ENCODE measurements at places on chromosomes 7 and 10.
A peak's percentile ranks its signal among the peaks of the same experiment; 100 is the strongest.

GRCh38 chr10:111525696-111526095 lies 448.9 kb downstream of the ADRA2A start:
- DNase-seq, result no peak

GRCh38 chr7:127726476-127726875 lies 74.5 kb downstream of the SND1 start:
- no peak for DNase-seq

DNA sequence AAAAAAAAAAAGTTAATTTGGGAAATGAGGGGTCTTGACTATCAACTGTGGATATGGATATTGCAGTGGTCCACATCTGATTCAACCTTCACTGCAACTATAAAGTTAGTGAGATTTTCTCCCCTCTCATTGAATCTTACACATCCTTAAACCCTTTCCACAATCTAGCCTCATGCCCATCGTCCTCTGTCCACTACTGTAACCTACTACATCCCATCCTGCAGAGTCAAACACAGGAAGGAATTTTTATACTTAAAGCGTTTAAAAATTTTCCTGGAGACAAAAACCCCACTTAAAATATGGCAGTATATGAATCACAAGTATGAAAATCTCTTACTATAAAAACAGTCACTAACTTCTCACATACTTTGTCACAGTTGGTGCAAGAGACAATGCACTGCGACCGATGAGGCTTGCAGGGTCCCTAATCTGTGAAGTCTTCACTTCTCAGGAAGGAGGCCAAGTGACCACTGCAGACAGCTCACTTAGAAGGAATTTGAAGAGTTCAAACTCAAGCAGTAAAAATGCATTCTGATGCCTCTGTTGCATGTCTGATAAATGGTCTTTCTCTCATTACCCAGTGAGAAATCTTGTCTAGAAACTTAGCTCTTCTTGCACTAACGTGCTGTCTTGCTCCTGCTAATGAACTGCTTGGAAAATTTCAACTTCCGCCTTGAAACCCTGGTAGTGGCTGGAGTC lies 50.3 kb upstream of the ST8SIA6 start:
- DNase-seq, result no peak

DNA sequence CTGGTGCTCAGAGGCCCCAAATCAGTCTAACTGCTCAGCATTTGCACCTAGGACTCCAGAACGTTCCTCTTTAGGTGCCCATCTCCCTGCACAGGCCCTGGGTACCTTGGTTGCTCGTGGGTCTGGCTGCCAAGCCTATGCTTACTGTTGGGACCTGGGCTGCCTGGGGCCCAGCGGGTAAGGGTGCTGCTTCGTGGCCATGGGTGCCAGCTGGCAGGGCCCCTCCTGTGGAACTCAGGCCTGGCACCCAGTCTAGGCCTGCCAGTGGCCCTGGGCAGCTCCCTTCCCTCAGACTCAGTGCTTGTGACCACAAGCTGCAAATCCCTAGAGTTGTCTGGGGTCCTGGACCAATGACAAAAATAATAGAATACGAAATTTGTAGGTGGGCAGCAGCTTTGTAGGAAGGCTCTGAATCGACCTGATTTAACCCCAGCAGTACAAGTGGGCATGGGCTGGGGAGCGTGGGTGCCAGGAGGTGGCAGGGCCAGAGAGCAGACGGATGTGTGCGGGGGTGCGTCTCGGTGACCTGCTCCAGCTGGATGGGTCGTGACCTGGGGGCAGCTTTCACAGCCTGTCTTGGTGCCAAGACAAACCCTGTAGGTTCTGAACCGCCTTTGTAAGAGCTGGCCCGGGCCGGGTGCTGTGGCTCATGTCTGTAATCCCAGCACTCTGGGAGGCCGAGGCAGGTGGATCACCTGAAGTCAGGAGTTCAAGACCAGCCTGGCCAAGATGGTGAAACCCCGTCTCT lies 69.7 kb downstream of the MKI67 start:
- no peak for DNase-seq

- no peak for DNase-seq
These were observed 20.3 kb upstream of the ETV1 start for GRCh38 chr7:14009453-14010418.

DNA sequence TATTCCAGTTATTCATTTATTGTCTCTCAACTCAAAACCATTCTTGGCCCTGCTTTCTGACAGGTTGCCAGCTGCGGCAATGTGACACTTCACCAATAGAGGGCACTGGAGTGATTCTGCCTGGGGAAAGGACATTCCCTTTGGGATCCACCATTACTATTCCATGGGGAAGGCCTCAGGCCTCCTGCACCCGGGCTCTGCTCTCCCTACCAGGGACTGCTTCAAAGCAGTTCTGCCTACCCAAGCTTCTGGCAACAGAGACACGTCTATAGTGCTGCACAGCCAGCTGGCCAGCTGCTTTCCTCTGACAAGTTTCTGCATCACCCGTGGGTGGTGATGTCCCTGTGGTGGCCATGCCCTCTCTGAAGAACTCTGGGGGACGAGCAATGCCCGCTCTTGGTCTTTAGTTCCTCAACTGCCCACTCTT lies 163.8 kb downstream of the ELMO1 start:
- peak; percentile 40 for DNase-seq

GRCh38 chr10:86663046-86663345 lies 5.3 kb upstream of the LDB3 start:
- no peak for DNase-seq

DNA sequence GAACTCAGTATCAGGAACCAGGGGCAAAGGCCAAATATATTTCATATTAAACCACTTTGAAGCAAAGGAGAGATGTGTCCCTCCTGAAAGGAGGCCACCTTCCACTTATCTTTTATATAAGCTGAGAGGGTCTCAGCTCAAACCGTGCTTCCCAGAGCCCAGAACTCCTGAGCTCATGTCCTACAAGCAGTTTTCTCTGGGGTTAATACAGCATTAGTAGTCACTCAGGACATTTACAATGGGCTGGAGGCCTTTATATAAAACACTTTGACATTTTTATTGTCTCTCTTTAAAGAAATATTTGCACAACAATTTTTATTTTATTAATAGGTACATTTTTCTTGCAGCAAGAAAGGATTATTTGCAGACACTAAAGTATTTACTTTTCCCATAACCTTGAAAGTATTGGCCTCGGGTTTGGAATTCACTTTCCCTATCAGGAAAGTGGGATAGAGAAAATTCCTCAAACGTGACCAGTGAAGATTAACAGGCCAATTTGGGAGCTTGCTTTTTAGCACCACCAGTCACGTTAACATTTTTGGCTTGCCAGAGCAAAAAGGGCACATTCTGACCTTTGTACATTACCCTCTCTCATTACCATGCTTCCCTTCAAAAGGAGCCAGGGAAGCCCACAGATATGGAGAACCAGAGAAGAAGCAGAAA lies 464.9 kb upstream of the NRP1 start:
- no peak for DNase-seq

DNA sequence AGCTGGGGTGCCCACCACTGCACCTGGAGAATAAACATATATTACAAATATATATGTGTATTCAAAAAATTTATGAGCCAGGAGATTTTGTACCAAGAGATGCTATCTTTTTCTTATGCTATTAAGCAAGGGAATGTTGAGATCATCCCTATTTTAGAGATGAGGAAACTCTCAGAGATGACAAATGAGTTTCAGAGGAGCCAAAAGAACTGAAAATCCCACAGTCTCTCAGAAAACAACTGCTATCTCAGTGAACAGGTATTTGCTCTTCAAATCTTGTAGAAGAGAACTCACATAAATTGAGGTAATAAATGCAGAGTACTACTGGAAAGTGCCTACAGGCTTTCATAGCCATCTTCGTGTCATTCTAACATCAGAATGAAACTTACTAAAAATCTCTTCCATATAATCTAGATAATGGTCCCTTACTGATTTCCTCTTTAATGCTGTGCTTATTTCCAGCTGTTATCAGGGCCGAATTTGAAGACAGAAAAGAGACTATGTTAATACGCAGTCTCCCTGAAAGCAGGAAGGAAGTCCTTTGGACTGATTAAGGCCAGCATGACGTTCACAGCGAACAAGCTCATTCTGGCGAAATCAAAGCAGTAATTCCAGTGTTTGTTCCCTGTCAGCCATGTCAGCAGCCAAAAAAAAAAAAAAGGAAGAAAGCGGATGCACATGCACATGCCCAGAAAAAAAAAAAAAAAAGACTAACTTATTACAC lies 29.4 kb upstream of the ANAPC16 start:
- no peak for DNase-seq

DNA sequence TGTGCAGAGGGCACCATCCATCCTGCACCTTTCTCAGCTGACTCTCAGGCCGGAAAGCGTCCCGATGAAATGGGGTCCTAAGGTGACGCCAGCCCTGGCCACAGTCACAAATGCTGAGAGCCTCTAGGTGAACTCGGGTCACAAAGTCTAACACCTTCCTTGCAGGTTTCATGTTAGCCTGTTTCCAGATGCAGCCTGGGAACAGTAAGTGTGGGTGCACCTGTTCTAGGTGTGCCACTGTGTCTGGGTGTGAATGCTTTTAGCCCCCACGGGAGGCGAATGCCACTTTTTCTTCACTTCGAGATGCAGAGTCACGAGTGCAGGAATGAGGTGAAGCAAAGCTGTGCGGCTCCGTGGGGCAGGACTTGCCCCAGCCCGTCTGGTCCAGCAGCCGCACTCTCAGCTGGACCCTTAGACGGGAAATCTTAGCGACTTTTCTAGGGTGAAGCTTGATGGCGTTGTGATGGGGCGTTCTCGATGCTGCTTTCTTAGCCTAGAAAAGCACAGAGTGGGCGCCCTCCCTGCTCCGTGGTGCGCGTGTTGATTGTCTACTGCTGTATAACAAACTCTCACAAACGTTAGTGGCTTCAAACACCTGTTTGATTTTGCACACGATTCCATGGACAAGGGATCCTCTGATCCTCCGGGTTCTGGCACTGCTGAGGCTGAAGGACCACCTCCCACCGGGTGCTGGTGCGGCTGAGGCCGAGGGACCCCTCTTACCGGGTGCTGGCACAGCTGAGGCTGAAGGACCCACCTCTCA lies 13.6 kb upstream of the VIPR2 start:
- DNase-seq, result no peak

DNA sequence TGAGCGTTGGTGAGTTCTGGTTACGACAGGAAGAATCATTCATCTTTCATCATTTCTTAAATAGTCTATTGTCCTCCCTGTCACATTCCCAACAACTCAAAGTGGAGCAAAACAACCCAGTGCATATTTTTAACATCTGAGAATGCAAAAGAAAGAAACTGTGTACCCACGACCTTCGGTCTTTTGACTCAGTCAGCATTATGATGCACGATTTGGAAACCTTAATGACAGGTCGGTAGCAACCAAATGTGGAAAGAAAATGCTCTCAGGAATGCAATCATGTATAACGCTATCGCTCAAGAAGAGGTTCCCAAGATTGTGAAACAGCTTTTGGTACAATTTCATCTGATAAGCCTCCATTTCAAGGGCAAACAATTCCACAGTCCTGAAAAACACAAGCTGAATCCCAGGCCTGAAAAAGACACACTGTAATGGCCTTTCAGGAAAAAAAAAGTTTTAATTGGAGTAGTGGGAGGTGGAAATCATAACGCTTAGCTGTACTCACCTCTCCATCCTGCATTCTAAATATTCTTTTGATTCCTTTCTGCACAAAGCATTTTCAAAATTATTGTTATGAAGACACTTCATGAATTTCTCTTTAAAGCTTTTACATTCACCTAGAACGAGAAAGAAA lies 2.6 kb downstream of the COX19 start:
- no peak for DNase-seq

GRCh38 chr10:34581801-34582532 lies 233.1 kb downstream of the PARD3 start:
- DNase-seq, result no peak

- DNase-seq, result no peak
These were observed 171.8 kb downstream of the SEMA3D start for GRCh38 chr7:85014936-85015660.

- DNase-seq, result no peak
These were observed 602.3 kb upstream of the MGMT start for GRCh38 chr10:128864554-128865295.

DNA sequence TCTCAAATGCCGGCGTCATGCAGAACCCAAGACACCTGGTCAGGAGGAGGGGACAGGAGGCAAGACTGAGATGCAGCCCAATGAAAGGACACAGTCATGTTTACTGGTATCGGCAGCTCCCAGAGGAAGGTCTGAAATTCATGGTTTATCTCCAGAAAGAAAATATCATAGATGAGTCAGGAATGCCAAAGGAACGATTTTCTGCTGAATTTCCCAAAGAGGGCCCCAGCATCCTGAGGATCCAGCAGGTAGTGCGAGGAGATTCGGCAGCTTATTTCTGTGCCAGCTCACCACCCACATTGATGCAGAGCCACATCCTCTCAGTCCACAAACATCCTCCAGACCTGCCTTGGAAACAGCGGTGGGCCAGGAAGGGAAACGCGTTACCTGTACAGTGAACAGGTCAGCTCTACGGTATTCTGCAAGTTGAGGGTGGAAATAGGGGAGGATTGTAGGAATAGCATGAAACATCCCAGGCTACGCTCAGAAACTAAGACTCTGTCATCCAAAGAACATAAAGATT lies 133.1 kb upstream of the PRSS1 start:
- DNase-seq, result no peak

- no peak for DNase-seq
These were observed 27.9 kb upstream of the PWWP2B start for GRCh38 chr10:132368881-132369635.

GRCh38 chr7:83020161-83020560 lies 142.5 kb downstream of the PCLO start:
- no peak for DNase-seq
